Posterior vena cava (tissue), 2 donors: ENCODE measurements at places on chromosomes 3 and 15.

DNA sequence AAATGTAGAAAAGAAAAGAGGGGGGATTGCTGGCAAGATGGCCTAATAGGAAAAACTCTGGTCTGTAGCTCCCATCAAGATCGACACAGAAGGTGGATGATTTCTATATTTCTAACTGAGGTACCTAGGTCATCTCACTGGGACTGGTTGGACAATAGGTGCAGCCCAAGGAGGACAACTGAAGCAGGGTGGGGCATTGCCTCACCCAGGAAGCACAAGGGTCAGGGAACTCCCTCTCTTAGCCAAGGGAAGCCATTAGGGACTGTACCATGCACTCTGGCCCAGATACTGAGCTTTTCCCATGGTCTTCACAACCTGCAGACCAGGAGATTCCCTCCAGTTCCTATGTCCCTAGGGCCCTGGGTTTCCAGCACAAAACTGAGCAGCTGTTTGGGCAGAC is 22.6 kb upstream of the IGSF10 start:
- DNase-seq: no peak

DNA sequence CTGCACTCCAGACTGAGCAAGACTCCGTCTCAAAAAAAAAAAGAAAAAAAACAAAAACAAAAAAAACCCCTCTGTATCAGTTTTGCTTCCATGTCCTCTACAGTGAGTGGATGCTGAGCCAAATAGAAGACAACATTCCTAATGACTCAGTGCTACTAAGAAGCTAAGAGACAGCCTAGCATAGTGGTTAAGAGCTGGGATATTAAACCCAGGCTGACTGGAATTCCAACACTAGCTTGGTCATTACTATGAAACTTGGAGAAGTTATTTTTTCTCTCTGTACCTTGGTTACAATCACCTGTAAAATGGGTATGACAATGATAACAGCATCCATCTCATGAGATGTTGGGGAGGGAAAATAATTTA is 60.9 kb upstream of the PYGO1 start:
- DNase-seq: no peak

DNA sequence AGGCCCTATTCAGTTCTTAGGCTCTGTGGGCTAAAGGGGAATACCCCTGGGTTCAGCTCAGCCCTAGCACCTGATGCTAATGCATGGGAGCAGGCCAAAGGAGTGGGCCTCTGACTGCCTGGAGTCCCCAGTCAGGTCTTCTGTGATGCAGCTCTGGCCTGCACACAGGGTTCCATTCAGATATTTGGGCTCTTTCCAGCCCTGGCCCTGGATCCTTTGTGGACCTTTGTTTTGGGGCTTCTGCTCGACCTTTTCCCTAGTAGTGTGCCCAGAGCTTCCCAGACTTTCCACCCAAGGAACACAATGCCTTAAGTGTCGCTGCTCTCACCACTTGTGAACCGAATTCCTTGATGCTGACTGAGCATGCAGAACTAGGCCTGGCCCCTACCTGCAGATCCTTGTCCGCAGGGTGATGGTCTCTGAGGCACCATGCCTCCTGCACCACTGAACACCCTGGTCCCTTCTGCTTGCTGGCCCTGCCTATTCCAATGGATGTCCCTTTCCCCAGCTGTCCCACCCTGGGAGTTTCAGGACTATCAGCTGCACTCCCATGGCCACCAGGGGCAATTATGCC is 5.1 kb downstream of the SEC13 start:
- no peak for DNase-seq

DNA sequence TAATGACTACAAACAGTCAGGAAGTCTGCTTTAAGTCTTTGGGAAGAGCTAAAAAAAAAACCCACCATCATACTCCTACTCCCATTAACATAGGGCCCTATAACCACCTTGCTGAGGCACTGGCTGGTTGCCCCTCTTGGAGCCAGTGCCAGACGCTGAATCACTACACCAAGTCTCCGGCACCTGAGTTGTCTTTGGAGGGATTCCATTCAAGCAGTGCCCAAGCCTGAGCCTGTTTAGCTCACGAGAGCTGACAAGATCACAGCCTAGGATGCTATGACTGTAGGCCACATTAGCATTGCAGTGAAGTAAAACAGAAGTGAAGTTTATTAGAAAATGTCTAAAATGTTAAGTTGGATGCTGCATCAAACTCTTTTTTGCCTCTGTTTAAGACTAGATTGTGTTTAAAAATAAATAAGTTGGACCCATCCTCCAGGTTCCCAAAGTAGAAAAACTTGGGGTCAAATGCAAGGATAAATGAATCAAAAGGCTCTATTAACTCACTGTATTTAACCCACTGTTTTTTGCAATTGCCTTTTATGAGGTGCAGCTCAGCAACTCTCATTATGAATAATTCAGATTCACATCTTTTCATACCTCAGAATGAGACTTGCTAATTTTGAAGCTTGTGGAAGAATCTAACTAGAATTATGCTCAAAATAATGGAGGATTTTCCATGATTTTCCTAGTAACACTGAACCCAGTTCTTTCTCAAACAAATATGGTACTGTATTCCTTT is 461.9 kb downstream of the FOXP1 start:
- DNase-seq: no peak

- DNase-seq: peak; percentile 82
Observed at GRCh38 chr3:115245438-115245837, 98.3 kb upstream of the ZBTB20 start.

- no peak for DNase-seq
Observed at GRCh38 chr15:83305704-83306291, 21.3 kb upstream of the BNC1 start.

DNA sequence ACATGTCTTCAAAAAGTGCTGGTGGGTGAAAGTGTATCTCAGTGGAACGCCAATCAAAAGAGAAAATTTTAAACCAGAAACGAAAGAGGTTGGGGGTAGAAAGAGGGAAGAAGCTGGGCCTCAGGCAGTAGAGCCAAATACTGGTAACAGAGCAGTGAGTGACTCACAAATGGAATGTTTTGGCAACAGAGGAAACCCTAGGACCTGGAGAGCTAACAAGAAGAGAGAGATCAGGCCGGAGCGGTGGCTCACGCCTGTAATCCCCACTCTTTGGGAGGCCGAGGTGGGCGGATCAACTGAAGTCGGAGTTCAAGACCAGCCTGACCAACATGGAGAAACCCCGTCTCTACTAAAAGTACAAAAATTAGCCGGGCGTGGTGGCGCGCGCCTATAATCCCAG is 450.8 kb upstream of the NAALADL2 start:
- DNase-seq: no peak

DNA sequence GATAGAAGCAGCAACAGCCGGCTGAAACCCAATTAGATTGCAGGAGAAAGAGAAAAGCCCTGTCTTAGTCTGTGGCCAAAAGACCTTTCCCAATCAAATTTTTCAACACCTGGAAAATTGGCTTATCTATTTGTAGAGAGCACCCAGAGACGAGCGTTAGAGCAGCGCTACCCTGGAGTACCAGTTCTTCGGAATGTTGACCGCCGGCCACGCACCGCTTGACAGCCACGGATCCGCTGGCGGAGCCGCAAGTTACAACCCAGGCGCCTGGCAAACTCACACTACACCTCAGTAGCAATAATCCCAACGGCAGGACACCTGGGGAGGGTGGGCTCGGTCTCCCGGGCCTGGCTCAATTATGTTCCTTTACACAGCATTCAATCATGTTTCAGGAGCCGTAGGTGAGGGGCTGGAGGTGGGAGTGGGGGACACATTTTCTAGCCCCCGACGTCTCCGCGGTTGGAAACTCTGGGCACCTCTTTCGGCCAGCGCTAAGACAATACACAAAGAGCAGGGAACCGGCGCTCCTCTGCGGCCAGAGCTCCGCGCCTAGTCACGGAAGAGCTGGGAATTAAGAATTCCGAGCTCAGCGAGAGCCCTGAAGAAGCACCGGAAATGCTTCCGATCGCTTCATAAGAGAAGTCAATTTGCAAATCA is 1.2 kb downstream of the MB21D2 start:
- no peak for DNase-seq

GRCh38 chr15:62085740-62086139 is 19.0 kb downstream of the C2CD4A start:
- no peak for DNase-seq

GRCh38 chr3:134640872-134641470 is 9.9 kb downstream of the KY start:
- DNase-seq: no peak

DNA sequence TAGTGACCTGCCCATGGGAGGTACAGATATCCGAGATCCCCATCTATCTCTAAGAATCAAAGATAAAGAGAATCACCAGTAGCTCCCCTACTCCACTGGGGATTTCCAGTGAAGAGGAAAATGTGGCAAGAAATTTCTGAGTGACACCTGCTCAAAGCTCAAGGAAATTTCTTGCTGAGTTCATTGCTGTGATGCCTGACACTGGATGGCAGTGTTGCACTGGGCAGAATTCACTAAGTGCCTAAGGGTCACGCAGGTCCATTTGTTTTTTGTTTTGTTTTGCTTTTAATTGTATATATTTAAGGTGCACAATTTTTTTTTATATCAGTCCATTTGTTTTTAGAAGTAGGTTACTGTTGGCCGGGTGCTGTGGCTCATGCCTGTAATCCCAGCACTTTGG is 109.5 kb upstream of the KCNAB1 start:
- DNase-seq: no peak

DNA sequence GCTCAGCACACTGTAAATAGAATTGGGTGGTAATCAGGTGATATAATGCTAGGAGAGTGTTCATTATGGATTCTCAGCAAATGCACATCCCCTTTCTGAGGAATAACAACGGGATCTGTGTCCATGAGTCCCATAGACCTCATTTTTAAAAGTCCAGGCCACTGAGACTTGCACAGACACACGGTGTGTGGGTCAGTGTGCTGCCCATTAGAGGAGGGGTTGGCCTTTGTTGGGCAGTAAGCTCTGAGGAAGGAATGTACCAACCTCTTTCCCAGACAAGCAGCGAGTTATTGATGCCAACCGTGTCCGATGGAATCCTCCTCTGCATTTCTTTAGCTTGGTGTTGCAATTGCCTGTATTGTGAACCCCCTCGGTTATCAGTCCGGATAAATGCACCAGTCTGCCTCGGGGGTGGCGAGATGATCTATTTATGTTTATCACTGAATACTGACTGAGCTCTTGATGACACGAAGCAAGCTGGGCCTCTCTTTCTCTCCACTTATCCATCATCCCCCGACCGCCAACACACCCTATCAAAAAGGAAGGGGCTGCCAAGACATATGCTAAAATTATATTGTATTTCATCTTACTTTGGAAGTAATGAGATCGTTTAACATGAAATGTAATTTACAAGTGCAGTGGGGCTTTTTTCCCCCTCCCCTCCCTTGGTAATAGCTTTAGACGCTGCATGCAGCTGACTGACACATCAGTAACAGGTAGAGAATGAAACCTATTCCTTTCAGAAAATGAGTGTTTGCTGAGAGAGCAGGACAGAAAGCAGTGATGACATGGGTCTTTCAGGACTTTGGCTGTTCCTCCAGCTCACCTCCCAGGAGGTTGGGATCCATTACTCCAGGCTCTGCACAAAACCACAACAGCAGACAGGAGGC is 126.6 kb upstream of the ST8SIA2 start:
- no peak for DNase-seq

DNA sequence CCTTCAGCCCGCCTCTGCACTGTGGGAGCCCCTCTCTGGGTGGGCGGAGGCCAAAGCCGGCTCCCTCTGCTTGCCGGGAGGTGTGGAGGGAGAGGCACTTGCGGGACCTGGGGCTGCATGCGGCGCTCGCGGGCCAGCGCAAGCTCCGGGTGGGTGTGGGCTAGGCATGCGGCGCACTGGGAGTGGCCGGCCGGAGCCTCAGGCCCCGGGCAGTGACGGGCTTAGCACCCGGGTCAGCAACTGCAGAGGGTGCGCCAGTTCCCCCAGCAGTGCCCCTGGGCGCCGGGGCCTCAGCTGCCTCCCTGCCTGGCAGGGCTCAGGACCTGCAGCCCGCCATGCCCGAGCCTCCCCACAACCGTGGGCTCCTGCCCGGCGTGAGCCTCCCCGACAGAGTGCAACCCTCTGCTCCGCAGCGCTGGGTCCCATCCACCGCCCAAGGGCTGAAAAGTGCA is 98.9 kb upstream of the POU1F1 start:
- DNase-seq: no peak

DNA sequence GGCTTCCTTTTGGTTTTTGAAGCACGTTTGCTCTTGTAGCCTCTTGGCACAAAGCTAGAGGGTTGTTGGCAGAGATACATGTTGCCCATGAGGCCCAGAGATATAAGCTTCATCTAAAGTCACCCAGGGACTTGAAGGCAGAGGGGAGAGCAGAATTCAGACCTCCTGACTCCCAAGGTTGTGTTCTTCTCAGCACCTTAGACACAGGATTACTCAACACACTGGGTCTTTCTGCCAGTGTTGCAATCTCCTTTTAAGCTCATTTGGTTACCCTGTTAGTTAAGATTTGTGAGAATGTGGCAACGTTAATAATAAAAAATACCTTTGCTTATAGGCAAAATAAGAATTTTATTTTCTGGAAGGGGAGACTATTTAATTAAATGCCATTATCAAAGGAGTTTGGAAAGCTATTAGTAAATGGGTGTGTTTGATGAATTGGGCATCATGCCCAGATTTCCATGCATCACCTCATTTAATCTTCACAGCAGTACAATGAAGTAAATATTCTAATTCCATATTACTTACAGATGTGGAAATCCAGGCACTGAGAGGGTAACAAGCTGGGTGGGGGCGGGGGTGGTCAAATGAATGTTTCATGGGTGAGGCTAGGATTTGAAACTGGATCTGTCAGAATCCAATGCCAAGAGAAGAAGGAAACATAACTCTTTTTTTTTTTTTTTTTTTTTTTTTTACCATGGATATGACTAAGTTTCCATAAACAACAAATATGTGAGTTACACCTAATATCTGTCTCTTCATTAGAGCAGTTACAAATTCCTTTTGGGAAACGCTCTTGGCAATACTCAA is 183.3 kb downstream of the NR1D2 start:
- DNase-seq: no peak

DNA sequence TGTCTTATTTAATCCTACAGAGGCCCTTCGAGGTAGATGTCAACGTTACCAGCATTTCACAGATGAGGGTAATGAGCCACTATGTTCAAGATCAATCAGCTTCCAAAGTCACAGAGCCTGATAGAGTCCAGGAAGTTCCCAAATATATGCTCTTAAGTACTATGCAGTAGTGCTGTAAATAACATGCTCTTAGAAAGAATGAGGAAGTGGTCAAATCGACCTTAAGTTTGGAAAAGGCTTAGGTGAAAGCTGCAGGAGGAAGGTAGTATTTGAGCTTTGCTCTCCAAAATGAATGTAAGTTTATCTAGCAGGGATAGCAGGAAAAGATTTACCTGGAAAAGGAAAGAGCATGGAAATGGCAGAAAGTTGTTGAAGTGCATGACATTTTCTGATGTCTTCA is 234.0 kb downstream of the RBMS3 start:
- no peak for DNase-seq
